ENCODE measurements at places on chromosomes 1 and 21. TPM values are rescaled to one million over a fixed set of nuclear protein-coding genes. Genes with fewer than 3 reads are reported as not detected.

GRCh38 chr1:116755066-116755465 is 836 bp downstream of the CD2 start:
- DNase-seq = no peak

DNA sequence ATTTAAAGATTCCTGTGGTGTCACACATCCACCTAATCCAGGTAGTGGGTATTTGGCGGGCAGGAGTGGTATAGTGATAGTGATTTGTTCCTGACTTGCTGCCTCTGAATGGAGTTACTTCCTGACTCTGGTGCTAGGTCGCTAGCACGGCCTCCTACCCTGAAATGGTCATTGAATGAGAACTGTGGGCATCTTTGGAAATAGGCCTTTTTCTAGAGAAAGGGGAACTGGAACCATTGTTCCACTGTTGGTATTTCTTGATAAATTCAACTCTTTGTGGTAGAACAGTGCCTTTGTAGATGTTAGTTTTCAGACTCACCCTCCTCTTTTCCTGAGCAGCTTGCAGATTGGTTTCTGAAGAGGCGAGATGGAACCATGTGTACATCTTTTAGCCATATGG is 1.5 kb downstream of the QSOX1 start:
- no peak for DNase-seq

DNA sequence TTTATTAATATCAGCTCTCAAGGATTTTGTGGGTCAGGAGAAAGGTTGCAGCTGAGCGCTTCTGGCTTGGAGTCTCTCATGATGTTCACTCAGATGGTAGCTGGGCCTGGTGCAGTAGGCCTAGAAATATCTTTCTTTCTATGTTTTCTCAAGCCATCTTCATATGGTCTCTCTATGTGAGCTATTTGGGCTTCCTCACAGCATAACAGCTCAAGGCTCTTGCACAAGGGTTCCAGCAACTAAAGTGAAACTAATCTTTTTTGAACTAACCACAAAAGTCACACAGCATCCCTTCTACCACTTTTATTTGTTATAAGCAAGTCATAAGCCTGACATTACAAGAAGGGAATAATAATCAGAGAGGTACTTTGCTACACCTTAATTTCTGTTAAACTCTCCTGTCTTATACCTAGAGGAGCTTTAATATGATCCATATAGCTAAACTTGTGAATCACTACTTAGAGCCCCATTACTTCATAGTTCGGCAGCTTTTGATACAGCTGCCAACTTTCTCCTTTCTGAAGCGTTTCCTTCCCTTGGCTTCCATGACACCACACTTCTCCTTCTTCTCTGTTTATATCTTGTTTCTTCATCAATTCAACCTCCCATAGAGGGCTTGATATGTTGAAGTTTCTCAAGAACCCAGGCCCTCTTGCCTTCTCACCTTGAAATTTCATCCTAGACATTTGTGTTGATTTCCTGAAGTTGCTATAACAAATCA is 720.2 kb downstream of the LTN1 start:
- DNase-seq = no peak

- DNase-seq = no peak
Measured at GRCh38 chr1:173268786-173269277, 61.7 kb upstream of the TNFSF4 start.

ARMH1 gene
- 0.18 TPM for total RNA-seq

DFFA gene
- 57.3 TPM for total RNA-seq

All from foreskin keratinocyte (primary cell).